ENCODE measurements at places on chromosomes 5 and 9. TPM values are rescaled to one million over a fixed set of nuclear protein-coding genes. Genes with fewer than 3 reads are reported as not detected.

Gene OSTF1
- 49.7 TPM for total RNA-seq

DNA sequence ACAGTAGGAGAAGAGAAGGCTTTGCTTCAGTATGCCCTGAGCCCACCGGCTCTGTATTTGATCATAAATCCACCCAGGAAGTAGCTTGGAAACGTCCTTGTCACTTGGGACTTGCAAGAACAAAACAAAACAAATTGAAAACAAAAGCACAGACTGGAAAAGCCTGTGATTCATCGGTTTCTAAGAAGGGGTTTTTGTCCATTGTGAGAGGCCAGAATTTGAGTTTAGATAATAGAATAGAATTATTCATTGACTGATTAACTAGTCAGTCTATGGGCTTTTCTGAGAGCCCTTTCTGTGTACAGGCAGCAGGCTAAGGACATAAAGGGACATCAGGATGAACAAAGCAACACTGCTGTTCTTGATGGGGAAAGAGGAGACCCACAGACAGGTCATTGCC is 424.8 kb downstream of the IRX1 start:
- DNase-seq: no peak

DNA sequence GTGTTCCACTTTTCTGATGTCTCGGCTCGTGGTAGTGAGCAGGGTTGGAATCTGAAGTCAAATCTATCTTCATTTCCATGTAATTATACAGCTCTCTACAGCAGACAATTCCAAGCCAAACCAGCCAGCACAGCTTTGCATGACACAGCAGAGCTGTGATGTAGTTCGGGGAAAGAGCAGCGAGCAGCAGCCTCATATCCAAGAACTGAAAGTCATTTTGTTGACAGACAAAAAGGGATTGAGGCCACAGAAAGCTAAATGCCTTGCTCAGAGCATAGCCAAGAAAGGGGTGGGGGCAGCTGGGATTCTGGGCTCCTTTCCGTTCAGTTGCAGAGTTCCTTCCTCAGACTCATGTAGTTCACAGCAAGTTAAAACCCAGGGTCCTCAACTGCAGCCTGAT is 32.1 kb downstream of the LCP2 start:
- DNase-seq: no peak

- no peak for DNase-seq
Observed at GRCh38 chr5:80592105-80592504, 22.0 kb upstream of the ANKRD34B start.

DNA sequence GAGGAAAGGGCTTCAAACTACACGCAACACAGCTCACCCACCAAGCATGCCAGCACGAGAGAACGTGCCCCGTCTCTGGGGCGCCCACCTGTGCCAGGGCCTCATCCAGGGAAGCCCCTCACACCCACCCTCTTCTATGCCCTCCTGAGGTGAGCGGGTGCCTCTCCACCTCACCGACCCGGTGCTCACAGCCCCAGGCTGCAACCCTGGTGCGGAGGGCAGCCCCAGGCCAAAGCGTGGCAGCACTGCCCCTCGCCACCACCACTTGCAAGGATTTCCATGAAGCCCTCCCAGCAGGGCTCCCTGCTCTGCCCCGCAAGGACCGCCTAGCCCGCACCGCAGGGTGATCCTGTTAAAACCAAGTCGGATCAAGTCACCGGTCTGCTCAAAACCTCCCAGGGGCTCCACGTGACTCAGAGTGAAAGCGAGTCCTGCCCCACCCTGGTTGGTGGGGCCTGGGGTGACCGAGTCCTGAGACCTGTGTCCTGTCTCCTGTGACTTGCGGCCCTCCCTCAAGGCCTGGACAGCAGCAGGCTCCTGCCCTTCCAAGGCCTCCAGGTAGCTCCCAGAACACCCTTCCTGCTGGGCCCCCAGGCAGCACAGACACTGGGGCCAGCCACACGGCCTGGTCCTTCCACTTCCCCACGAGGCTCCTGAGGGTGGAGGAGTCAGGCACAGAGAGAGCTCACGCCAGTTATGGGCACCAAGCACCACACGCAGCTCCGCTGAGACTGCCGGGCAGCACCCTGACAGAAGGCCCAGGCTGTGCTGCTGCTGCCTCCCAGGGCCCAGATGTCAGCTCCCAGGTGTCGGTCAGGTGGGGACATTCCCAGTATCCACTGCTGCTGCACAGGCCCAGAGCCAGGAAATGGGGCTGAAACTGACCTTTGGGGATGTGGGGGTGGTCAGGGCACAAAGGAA is 12.7 kb downstream of the BRD3 start:
- DNase-seq: no peak

GRCh38 chr5:139388198-139388821 is 1.4 kb downstream of the MZB1 start:
- DNase-seq: no peak

Gene ZNF782
- total RNA-seq: 10.6 TPM

DNA sequence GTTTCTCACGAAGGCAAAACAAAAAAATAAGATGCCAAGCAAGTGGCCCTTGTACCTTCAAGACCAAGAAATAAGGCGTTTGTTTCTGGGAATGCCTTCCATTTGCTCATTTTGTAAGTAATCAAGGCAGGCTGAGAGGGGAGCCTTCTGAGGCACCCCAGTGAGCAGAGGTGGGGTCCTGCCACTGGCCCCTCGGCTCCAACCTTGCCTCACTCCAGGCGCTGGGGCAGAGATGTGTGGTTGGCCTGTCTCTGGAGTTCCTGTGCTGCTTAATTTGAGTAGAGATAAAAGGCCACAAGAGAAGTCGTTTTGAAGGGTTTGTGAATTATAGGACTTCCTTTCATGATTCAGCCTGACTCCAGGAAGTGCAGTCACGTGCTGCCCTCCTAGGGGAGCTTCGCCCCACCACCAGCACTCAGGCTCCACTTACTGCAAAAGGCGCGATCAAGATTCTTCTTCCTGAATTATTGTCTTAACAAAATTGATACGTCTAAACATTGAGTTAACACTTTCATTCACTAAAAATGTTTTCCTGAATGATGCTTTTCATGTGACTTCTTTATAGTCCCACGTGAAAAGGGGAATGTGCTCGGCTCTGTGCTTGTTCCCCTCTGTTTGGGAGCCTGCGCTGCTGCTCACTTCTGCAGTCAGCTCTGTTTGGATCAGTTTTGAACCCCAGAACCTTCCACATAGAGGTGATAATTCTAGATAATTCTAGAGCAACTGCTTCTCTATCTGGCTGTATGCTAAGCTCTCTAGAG is 13.7 kb downstream of the SYK start:
- DNase-seq: no peak

DNA sequence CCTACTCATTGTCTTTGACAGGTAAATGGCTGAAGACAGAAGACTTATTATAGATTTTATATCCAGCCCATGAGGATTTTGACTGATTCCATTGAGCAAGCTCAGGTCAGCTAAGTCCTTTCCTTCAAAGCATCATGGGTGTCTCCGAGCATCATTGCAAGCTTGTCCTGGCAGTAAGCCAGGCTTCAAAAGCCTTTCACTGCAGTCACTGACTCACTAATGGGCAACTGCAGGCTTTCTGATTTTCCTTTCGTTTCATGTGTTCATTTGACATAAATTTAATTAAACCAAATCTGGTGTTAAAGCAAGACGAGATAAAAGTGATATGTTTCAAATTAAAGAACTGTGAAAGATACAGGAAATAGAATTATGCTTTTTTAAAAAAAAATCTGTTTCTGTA is 426.2 kb downstream of the ANXA1 start:
- no peak for DNase-seq

DNA sequence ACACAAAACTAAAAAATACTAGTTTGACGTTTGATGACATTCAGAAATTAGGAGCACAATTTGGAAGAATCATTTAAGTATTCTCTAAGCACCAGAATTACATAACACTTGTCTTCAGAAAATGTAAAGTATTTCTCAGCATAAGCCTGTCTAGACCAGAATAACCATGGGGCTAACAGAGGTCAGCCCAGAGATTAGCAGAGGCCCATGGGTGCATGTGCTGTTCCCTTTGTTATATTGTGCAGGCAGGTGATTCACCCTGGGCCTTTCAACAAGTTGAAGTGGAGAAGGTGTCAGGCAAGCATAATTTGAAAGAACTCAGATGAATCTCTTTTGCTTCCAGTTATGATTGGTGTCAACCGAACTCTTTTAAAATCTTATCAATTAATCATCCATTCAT is 227.9 kb downstream of the LURAP1L start:
- no peak for DNase-seq

- DNase-seq: peak; percentile 40
Observed at GRCh38 chr9:93307468-93308157, 123.7 kb downstream of the WNK2 start.

GRCh38 chr5:168413062-168413461 is 73.2 kb upstream of the RARS1 start:
- no peak for DNase-seq

Data from ureter (tissue), 1 donor.